ENCODE measurements at places on chromosomes 12 and 14.
A peak's percentile ranks its signal among the peaks of the same experiment; 100 is the strongest.

DNA sequence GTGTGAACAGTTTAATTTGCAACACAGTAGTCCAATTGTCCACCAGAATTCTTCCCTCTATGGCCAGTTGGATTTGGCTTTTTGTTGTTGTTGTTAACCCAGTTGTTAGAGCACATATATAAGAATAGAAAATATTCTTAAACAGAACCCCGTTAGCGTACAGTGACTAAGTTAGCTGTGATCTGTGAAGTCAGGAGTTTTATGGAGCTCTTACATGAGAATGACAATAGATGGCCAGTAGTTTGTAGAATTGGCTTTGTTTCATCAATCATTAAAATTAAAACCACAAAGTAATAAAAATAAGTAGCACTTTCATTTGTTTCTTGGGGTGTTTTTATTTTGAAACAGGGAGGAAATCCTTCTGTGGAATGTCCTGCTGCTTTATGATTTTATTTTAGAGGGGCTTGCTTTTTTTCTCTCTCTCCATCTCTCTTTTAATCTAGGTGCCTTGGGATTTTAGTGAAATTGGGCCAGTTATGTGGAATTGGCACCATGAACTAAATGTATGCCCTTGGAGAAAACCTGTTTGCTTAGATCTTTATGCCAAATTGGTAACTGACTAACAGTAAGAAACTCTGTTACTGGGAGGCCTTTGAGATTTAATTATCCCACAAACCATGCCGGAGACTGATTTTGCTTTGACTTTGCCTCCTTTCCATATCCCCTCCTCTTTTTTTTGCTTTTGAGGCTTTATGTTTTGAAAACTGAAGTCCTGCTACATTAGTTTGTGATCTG lies 22.9 kb downstream of the FBXW8 start:
- no peak for DNase-seq

- DNase-seq = no peak
These were observed 26.2 kb upstream of the KTN1 start for GRCh38 chr14:55553791-55554190.

DNA sequence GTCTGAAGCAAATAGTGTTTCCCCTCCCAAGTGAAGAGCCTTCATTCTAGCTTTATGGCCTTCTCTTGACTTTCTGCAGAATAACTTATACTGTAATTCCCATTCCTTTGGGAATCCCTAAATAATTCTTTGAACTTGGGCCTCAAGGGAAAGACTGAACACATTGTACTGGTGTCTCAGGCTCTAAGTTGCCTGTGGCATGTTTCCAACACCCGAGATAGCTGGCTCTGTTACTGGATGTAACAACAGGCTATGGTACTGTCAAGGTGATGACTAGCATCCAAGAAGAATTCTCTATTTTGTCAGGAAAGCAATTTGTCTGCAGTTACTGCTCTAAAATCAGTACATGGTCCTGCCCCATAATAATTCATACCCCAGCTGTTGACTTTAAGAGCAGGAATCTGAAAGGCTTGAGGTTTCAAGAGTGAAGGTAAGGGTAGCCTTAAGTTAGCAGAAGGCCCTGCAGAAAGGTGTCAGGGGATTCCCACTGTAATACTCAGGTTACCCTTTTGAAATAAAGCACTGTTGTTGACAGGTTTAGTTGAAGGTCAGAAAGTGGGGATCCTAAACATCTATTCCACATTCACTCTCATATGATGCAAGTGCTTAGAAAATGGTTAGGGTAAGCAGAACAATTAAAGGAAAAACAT lies 5.2 kb downstream of the GPX2 start:
- DNase-seq = no peak

DNA sequence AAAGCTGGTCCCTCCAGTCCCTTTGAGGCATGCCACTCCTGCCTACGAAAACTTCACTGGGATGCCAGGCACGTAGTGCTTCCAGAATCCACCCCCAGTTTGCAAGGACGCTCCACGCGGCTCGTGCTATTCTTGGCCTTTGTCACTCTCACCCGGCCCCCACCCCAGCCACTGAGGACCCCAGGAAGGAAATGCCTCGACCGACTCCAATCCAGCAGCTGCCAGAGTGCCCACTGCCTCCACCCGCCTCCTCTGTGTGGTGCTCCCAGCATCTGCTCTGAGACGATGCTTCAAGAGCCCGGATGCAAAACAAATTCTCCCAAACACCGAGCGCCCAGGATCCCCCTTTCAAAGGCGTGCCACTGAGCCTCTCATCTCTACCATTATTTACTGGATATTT lies 123.9 kb downstream of the RFLNA start:
- DNase-seq = no peak

DNA sequence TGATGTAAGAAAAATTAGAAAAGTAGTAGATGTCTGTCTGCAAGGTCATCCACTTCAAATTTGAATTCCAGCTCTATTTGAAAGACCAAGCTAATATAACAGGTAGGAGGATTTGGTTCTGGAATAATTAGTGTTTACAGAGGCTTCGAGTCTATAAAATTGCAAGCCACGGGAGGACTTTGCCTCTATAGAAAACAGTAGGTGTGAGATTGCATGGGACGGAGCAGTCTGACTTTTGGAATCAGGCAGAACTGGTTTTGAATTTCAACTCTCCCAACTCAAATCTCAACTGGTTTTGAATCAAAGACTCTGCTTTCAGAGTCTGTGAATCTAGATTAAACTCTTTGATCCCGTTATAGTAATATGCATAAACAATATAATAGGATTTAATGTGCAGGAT lies 82.4 kb downstream of the PIK3C2G start:
- DNase-seq = no peak

DNA sequence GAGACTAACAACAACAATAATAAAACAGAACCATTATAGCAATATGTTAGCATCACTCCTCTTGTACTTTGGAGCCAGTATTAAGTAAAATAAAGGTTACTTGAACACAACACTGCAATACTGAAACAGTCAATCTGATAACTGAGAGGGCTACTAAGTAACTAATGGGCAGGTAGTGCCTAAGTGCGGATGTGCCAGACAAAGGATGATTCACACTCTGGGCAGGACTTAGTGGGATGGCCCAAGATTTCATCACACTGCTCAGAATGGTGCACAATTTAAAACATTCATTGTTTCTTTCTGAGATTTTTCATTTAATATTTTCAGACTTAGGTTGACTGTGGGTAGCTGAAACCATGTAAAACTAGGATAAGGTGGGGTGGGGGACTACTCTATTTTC lies 131.9 kb upstream of the CAND1 start:
- no peak for DNase-seq

DNA sequence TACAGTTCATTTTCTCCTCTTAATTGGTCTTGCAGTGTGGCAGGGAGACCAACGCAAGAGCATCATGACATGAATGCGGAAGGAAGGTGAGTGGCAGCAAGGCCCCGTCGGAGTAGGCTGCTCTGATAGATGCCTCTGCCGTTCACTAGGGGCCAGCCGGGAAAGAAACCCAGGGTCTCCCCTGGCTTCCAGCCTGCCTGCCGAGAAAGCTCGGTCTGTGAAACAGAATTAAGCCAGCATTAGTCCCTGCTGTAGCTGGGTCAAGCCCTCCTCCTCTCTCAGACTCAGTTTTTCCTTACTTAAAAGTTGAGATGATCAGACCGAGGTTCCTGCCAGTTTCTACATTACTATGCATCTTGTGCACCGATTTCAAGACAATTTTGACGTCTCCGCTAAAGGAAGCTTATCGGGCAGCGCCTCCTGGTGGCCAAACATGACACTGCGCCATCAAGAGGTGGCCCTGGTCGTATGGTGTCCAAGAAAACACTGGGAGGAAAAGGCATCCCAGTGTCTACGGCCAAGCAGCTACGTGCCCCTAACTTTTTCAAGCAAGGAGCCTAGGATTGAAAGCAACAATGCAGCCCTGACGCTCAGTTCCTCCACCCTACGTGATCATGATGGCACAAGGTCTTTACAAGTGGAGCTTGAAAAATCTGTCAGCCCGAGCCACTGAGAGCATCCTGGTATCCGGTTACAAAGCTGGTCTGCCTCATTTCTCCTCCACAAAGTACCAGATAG lies 131.6 kb downstream of the KSR2 start:
- DNase-seq = peak; percentile 70

DNA sequence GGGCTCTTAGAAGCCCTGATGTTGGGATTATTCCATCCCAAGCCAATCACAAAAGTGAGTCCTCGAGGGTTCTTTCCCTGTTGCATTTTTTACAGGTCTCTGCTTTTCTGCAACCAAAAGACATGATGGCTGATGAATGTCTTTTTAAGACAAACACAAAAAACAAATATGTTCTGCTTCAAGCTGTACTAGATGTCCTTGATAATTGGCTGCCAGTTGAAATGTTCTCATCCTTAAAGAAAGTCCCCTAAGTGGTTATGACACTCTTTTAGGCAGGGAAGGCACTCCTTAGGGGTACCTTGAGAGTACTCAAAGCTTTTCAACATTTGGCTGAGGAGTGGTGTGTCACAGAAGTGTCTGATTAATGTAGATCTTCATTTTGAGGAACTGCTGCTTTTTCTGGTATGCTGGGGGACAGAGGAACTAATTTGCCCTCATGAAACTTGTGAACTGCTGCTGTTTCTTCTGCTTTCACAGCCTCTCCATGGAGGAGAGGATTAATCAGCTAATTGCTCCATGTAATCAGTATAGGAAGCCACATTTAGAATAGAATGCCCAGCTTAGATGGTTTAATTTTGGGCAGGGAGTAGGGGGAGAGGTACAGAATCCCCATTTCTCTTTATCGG lies 22.8 kb upstream of the IGF1 start:
- DNase-seq = no peak

DNA sequence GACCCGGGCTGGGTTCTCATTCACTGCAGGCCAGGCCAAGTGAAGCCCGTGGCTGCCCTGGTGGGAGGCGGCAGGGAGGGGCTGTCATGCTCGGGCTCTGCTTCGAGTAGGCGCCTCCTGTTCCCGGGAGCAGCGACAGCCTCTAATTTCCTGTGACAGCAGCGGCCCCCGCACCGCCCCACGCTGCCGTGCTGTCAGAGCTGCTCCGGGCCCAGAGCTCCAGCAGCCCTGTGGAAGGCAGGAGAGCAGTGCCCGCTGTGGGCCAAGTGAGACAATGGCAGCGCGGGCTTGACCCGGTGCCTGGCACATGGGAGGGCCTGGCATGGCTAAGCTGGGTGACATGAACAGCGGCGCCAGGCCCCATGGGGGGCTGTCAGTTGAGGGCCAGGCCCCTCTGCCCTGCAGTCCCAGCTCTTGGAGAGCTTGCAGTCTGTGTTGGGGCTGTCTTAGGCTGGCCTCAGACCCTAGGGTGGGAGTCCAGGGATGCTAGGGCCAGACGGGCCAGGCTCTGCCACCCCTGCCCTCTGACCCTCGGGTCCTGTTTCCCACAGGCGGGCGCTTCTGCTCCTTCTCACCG lies 5.1 kb downstream of the TRMT61A start:
- DNase-seq = no peak

DNA sequence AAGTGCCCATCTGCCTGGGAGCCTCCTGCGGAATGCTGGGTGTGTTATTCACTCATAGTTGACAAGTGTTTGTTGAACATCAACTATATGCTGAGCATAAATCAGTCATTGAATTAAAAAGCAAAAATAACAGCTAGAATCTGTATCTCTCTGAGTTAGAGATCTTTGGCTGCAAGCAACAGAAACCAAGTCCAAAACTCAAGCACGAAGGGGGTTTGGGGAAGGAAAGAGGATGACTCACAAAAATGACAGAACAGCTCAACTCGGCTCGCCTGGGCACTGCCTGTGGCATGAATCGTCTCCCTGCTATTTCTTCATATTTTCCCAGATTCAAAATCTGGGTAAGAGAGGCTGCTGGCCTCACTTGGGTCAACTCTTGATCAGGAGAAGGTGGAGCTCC lies 72.6 kb upstream of the NCOR2 start:
- DNase-seq = peak; percentile 24

- no peak for DNase-seq
These were observed 332.6 kb upstream of the TMPO start for GRCh38 chr12:98182821-98183220.

GRCh38 chr12:53161119-53161911 lies 19.2 kb upstream of the ZNF740 start:
- DNase-seq = no peak

- DNase-seq = peak; percentile 51
These were observed 103.8 kb downstream of the OSBPL8 start for GRCh38 chr12:76455582-76456345.

DNA sequence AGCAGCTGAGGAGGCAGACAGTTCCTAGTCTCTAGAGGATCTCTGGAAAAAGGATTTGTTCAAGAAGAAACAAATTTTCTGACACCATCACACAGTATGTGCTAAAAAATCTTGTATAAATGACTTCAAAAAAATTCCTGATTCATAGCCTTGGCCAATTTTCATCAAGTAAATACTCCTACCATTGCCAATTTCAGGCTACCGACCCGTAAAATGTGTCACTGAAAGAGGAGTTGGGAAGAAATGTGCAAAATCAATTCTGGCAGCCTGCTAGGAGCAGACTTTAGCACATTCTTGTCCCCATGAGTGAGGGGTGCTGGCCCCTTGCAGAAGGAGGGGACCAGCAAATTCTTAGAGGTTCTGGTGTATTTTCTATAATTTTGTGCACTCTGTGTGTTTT lies 109.4 kb downstream of the TMEM30B start:
- no peak for DNase-seq

- DNase-seq = no peak
These were observed 101.8 kb upstream of the EGLN3 start for GRCh38 chr14:34052658-34053014.

- DNase-seq = peak; percentile 14
These were observed 129.4 kb downstream of the PELI2 start for GRCh38 chr14:56247495-56248200.

DNA sequence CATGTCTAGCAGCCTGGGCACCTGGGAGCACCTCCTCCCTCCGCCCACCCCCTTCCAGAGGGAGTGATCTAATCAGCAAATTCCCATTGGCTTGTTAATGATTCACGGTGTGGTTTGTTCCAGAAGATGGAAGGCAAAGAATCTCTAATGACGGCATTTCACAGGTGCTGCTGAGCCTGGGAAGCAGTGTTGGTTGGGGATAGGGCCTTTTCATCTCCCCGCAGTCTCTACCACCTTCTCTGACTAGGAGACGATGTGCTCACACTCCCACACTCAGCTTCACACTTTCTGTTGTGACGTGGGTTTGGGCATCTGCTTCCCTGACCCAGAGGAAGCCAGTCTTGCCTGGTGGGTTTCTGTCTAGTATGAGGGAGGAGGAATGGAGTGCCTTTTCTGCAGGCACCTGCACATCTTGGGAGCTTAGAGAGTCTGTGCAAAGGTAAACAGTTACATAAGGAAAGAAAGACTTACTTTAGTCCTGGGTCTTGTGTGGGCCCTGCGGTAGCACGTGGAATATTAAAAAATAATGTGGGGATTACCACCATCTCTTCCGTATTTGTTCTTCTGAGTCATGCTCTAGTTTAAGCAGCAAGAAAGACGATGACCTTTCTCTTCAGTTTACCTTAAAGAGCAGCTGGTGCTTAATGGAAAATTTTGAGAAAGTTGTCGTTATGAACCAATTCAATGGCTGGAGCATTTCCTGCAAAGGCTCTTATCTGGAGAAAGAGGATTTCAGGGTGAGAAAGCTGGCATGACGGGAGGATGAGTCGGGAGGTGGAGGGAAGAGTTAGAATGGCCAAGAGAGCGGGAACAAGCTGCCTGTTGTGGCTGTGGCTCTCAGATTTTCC lies 70.6 kb upstream of the ARHGAP5 start:
- no peak for DNase-seq

DNA sequence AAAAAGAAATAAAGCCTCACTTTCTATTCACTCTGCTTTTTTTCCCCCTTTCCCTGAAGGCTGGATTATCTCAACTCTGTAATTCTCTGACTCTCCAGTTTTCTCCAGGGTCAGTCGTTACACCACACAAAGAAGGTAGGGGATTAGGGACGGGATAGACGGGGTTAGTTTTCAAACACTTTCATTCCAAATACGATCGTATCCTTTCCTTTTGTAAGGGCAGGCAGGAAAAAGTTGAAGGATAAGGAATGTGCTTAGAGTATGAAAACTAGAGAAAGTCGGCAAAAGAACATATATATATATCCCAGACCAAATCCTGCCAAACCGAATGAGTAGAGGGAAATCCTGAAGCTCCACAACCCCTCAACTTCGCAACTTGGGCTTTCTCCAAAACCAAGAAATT lies 581 bp upstream of the ESYT1 start:
- no peak for DNase-seq

Measured in KBM-7 (cell line).